Renal cortex interstitium (tissue), 15 donors: ENCODE measurements at places on chromosomes 16 and 17.

DNA sequence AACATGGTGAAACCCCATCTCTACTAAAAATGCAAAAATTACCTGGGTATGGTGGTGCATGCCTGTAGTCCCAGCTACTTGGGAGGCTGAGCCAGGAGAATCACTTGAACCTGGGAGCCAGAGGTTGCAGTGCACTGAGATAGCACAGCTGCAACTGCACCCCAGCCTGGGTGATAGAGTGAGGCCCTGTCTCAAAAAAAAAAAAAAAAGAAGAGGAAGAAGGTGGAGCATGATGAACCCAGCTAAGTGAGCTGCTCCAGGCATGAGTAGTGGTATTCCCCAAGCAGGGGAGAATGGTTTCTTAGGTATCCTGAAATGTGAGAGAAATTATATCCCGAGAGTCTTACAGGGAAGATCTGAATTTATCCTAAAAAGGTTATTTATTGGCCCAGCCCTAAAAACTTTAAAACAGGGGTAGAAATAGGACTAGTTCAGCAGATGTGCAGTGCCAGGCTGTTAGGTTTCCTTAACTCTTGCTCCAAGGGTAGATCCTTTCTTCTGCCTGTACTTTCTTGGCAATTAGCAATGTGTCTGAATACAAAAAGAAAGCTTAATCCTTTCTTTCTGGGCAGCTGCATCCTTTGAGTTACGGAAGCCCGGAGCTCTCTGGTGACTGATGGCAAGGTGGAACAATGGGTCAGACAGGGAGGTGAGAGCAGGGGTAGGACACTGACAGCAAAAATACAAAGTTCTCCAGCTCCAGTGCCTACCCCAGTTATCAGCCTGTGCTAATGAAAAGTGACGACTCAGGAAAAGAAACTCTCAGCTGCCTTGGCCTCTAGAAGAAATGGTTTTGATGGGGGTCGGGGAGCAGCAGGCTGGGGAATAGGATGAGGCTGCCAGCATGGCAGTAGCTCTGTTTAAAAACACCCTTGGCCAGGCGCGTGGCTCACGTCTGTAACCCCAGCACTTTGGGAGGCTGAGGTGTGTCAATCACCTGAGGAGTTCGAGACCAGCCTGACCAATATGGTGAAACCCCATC lies 36.5 kb upstream of the TOB1 start:
- no peak for DNase-seq

DNA sequence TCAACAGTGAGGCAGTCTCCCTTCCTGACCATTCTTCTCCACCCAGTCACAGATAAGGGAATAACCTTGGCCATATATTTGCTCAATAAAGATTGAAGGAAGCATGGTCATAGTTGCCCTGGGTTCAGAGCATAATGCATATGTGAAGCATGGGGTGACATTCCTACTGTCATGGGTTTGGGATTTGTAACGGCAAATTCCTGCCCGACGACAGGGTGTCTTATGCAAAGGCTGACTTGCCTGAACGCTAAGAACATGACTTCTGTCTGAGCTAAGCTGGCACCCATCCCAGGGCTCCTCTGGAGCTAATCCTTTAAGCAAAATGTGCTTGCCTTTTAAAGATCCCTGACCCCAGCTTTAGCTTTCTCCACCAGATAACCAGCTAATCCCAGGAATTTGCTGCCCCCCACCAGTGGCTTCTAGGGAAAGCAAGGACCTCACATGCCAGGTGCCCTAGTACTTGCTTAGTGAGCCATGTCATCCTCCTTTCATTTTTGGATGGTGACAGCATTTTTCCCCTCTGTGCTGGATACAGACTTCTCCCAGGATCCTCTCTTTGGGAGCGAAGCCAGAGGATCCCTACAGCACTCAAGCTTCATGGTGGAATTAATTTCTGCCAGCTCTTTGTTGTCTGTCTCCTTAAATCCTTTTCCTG lies 11.7 kb downstream of the SLC7A6OS start:
- no peak for DNase-seq

DNA sequence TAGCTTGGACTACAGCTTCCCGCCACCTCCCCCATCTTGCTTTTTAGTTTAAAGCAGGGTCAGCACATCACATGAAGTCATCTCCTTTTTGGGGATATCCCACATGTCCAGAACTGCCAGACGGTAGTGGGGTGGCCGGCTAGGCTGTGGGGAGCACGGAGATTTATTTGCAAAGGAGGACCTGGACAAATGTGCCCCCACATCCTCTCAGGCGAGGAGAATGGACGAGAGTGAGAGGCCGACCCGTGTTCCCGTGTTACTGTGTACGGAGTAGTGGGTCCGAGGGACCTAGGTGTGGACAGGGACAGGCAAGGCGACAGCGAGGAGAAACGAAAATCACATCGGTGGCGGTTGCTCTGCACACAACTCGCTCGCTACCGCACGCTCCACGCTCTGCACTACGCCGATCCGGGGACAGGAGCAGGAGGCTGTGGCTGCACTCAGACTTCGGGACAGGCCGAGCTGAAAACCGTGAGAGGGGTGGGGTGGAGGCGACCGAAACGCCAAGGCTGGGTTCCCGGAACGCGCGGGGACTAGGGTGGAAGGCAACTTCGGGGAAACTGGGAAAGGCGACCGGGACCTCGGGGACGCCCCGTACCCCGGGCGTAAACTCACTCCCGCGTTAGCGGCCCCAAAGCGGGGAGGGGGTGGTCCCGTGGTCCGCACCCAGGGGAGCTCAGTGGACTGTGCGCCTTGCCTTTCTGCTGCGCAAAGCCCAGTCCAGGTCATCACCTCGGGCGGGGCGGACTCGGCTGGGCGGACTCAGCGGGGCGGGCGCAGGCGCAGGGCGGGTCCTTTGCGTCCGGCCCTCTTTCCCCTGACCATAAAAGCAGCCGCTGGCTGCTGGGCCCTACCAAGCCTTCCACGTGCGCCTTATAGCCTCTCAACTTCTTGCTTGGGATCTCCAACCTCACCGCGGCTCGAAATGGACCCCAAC lies at the start of gene MT1A:
TSS of gene MT1A (plus strand) at position 853 of the 937 bp plus-strand sequence. CDS start at position 926, 73 bp downstream.
- no peak for DNase-seq

DNA sequence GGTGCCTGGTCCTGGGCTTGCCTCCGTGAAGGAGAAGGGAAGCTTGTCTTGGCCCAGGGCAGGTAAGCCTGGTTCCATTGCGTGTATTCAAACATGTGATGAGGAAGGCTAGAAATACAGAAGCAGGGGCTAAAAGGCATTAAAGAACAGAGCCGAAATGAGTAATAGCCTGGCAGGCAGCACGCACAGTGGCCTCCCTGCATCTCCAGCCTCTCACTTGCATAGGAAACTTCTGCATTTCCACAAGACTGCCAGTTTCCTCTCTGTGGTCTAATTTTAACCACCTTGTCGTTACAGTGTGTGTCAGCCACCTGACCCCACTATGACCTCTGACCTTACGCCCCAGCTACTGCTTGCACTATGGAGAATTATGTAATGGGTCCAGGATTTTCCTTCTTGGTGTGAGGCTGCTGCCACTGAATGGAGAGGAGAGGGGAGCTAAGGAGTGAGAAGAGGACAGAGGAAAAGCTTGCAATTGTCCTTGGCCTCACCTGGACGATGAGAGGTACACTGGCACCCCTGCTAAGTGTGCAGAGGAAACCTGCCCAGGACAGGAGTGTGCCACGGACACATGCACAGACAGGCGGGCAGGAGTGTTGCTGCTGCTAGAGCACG lies 32.8 kb downstream of the HIC1 start:
- no peak for DNase-seq

DNA sequence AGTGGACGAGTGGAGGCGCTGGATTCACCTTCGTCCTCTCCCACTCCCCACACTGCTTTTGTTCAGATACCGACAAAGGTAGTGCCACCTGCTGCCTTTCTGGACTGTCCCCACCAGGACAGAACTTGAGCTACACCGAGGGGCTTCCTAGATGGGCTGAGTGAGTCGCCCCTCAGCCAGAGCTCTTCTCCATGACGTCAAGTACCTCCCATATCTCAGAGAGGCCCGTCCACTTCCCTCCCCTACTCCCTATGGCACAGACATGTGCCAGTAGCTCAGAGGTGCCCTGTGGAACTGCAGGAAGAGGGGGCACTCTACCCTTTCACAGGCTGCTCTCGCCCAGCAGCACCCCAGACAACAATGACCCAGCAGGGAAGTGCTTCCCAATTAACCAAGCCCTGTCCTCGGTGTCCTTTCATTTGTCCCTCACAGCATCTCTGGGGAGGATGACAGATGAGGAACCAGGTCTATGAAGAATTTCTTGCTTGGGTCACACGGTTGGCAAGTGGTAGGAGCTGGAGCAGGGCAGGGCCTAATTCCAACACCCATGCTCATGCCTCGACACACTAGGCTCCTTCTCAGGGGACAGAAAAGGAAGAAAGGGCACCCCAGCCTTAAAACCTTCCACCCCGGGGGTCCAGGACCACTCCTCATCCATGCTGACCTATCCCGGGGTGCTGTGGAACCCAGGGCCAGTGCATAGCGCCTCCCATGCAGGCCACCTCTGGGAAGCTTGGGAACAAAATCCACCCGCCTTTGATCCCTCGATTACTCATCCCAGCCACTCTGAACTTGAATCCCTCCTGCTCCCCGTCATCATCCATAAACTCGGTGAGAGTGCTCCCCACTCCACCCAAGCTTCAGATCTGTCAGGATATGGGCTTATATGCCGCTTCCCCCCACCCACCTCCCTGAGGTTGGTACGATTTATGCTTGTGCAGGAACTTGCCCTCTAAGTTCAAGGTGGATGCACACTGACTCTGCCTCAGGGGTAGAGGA lies 51.7 kb downstream of the WNT3 start:
- no peak for DNase-seq

DNA sequence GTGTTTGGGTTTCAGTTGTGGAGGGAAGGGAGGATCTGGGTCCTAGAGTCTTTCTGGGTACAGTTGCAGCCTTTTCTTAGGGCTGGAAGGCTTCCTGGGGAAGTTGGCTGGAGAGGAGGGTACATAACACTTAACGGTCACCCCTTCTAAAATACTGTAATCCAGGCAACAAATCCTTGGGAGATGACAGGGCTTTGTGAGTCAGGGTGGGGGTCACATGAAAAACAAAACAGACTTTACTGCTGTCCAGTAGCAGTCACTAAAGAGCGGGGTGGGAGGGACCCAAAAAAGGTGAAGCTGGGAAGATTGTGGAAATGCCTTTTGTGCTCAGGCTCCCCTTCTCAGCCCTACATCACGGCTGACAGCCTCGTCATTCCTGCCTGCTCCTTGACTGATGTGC lies 6.3 kb downstream of the SAP30BP start:
- DNase-seq, result no peak

- no peak for DNase-seq
Observed at GRCh38 chr17:66438101-66438500, 135.7 kb downstream of the PRKCA start.

GRCh38 chr16:50037662-50038220 lies 12.7 kb downstream of the CNEP1R1 start:
- DNase-seq, result no peak

GRCh38 chr16:86027373-86028126 lies 128.6 kb downstream of the IRF8 start:
- no peak for DNase-seq

DNA sequence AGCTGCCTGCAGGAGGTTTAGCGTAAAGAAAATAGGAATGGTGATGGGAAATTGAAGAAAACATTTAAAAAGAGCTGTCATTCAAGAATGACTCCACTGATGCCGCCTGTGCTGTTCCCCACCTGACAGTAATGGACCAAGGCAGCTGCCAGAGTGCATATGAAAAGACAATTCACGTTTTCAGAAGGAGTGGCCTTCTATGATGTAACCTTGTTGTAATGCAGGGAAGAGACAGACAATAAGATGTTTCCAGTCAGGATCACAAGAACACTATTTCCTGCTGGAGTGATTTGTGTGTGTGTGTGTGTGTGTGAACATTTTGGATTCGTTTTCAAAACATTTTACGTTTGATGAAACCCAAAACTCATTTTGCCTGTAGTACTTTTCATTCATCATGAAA lies 203.7 kb downstream of the LGALS9B start:
- DNase-seq, result no peak

DNA sequence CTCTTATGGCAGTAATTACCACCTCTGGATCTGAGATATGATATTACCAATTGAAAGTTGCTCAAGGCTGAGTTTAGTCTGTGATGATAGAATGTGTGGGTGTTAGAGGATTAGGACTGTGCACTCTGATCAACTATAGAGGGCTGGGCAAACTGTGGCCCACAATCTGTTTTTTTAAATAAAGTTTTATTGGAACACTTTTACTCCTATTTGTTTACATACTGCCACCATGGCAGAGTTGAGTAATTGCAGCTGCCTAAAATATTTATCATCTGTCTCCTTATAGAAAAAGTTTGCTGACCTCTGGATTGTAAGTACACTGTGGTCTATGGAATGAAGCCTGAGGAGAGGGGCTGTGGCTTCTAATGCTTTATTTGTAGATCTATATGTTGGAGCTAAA lies 71.5 kb upstream of the N4BP1 start:
- DNase-seq, result no peak

GRCh38 chr17:32910769-32911168 lies 17.2 kb upstream of the TMEM98 start:
- DNase-seq, result no peak

GRCh38 chr16:25841761-25842160 lies 150.0 kb downstream of the HS3ST4 start:
- no peak for DNase-seq

DNA sequence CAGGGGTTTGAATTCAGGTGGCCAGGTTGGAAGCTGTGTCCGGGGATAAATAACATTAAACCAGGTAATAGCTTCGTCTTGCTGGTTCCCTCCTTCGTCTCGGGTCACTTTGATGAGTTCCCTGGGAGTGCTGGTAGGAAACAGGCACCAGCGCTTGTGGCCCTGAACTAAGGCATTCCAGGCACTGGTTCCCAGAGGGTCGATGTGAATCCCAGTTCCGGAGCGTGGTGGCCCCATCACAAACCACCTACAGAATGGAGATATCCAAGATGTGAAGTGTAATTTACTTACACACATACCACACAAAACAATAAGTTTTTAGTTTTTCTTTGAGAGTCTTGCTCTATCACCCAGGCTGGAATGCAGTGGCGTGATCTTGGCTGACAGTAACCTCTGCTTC lies 2.6 kb downstream of the JMJD6 start:
- no peak for DNase-seq

GRCh38 chr17:83101805-83102480 lies 22.5 kb downstream of the METRNL start:
- DNase-seq, result no peak

GRCh38 chr17:58873926-58874325 lies 118.3 kb downstream of the PPM1E start:
- no peak for DNase-seq

DNA sequence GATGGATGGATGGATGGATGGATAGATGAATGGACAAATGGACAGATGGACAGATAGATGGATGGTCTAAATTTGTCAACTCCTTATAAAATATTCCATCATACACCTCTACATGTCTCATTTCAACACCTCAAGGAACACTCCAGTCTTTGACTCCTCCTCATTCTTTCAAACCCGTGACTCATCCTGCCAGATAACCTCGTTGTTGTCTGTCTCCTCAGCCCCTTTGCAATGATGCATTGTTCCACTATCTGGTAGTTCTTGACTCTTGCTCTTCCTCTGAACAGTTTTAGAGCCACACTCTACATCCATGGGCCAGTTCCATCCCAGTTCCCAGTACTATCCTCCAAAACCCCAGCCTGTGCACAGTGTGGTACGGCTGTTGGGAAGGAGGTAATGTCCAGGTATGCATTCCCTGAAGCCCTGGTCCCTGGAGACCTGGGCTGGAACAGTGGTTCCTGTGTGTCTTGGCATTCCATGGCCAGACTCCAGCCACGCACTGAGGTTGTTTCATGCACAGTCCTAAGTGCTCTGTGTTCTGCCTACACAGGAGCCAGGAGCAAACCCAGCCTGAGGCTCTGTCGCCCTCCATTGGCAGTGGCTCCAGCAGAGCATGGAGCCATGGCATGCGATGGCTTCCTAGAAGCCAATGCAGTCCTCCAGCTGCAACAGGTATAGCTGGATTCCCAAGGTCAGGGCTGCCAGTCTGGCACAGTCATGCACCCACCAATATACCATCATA lies 105.7 kb downstream of the C17orf67 start:
- no peak for DNase-seq

GRCh38 chr17:79331492-79331891 lies 256.9 kb downstream of the ENGASE start:
- no peak for DNase-seq
